ENCODE measurements at places on chromosomes 1 and 21.

DNA sequence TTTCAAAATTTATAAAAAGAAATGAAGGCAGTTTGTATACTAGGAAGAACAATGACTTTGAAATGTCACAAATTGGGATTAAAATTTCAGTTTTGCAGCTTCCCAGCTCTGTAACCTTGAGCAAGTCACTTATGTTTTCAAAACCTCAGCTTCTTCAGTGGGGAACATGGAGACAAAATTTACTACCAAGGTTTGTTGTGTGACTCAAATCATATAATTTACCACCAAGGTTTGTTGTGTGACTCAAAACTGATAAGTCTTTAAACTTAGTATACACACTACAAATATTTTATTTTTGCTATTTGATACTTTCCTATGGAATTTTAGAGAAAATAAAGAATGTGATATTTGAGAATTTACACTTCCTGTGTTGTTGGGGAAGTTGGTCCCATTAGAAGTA lies 219.9 kb downstream of the KCTD3 start:
- DNase-seq = no peak

DNA sequence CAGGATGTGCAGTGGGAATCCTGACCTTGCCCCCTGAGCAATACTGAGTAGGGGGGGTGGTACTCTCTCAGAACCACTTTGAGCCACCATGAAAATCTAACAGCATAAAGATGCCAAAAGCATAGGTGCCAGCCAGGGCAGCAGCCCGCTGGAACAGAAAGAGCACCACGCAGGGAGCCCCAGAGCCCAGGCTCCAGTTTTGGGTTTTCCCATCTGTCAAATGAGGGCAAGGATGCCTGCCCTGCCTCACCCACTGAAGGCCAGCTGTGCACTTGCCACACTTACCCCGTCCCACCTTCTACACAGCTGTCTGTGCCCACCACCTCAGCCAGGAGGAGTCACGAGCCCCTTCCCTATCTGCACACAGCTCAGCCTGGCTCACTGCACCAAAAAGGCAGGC lies 20.8 kb downstream of the LRP8 start:
- DNase-seq = no peak

DNA sequence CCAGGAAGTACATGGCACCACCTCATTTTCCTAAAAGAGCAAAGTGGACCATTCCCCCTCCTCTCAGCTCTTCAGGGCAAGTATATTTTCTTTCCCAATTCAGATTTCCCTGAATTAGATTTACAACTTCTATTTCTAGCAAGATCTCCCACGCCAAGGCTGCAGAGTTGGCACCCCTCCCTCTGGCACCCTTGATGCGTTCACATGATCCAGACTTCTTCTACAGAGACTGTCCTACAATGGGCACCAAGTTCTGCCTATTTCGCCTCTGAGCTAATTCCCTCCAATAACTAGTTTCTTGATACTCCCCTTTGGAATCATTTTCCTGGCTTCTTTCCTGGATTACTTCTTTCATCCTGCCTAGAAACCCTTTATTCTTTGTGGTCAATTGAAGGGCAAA lies 122.0 kb downstream of the CDC7 start:
- DNase-seq = no peak

GRCh38 chr1:110390692-110391245 lies at the start of gene SLC16A4:
TSS of gene SLC16A4 (minus strand) at chr1:110391026. CDS start at chr1:110389323, 1,703 bp downstream.
- DNase-seq = no peak
